ENCODE measurements at places on chromosomes 2 and 18.

DNA sequence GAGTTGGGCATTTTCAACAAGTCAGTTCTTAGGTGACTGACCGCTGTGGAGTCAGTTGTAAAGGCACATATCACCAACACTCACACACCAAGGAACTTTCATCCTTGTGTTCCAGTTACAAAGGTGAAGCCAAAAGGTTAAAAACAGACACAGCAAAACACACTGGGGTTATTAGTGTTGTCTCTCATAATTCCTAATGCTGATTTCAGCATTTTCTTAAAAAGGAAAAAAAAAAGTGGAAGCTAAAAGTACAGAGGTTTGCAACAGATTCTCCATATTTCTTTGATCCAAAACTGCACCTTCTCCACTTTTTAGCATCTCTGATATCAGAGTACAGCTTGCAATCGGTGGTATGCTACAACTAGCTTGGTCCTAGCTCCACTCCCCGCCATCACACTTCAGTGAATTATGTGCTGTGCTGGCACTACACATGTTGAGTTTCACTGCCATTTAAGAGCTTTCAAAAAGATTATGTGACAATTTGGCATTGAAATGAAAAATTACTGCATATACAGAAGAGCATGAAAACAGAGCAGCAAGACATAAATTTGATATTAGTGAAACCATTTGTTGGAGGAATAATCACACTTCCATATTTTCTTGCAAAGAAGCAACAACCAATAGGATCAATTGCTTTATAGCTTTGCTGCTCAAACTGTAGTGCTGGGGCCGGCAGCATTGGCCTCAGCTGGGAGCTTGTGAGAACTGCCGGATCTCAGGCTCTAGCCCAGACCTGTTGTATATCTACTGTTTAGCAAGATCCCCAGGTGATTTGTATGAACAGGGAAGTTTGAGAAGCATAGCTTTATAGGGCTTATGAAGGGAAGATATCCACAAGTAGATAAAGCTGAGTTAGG, 62.3 kb upstream of the DAPL1 start:
- DNase-seq, result no peak

DNA sequence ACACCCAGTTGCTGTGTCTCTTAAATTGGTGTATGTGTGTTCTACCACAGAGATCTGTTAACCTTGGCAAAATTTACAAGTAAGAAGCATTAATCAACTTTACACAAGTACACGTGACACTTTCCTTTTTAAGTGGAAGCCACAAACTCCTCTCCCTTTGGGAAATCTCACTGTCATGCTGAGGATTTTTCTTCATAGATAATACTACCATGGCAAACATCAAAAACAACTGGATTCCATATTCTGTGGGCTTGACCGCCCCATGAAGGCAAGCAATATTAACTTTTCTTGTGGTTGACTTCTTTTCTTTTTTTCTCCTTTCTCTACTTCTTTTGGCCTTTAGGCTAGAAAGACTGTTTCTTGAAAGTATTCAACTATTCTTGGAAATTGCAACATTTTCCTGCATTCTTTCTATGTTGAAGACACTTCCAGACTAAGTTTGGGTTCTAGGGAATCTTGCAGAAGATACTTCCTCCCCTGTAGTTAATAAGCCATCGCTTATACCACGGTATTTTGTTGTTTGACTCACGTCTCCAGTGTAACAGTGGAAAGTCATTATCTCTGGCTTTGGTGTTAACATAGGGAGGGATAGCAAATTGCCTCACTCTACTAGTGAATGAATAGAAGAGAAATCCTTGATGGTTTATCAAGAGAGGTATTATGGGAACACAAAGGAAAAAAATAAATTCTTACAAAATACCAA, 79.5 kb downstream of the SLC8A1 start:
- no peak for DNase-seq

- DNase-seq, result no peak
These were observed 40.6 kb downstream of the GCKR start for GRCh38 chr2:27537287-27537686.

- DNase-seq, result no peak
These were observed 89.6 kb downstream of the INSIG2 start for GRCh38 chr2:118177884-118178283.

- no peak for DNase-seq
These were observed 122.1 kb downstream of the ACAA2 start for GRCh38 chr18:49691177-49691608.

DNA sequence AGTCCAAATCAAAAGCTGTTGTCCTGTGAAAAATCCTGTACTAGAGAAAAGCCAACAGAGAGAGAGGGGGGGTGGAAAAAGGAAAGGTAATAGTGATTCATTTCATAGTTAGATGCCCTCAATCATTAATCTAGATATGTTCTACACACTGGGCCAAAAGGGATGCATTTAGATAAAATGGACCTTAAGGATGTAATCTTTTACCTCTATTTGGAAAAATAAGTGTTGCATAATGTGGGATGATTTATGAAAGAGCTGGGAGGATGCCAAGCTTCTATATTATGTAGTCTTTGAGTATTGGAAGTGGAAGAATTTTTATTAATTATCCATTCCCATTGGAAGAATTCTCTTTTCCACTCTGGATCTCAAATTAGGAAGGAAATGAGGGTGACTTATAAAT, 480.5 kb upstream of the ZEB2 start:
- no peak for DNase-seq

GRCh38 chr18:26419746-26420145, 128.6 kb downstream of the KCTD1 start:
- no peak for DNase-seq

- no peak for DNase-seq
These were observed 8.6 kb upstream of the CRYBA2 start for GRCh38 chr2:219001577-219002394.

DNA sequence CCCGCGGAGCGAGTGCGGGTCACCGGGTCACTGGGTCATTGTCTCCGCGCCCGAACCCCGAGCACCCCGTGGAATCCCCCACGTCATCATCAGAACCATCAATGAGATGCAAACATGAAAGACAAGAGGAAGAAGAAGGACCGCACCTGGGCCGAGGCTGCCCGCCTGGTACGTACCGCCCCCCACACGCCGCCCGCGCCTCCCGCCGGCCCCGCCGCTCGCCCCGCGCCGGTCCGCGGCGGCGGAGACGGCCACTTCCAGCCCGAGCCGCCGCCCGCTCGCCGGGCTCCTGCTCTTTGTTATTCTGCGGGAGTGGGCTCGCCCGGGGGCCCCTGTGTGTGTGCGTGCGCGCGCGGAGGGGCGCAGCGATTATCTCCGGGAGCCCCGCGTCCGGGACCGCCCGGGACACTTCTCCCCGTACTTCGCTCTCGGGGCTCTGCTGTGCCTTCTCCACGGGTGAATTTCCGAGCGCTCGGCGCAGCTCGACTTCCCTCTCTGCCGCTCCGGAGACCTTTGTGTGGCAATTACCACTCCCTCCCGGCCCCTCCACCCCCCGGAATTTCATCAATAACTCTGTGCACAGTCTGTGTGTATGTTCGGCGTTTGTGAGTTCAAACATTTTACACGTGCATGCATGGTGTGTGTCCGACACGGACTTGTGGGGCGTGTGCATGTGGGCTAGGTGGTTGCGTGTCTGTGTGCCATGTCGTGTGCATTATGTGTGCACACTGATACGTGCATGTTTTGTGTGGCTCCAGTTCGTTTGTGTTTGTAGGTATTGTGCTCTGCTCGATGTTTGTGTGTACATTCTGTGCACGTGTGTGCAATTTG, 714 bp downstream of the ASXL3 start:
- DNase-seq, result no peak

GRCh38 chr2:8528863-8529262, 153.0 kb upstream of the ID2 start:
- DNase-seq, result no peak

GRCh38 chr2:205775097-205775877, 93.0 kb downstream of the NRP2 start:
- DNase-seq, result no peak

GRCh38 chr18:50356036-50356945, 18.6 kb upstream of the SKA1 start:
- no peak for DNase-seq

GRCh38 chr18:74124642-74125041, 23.0 kb downstream of the FBXO15 start:
- DNase-seq, result no peak

GRCh38 chr2:224146356-224147160, 107.5 kb upstream of the SERPINE2 start:
- no peak for DNase-seq

GRCh38 chr2:127514485-127514884, 11.8 kb downstream of the IWS1 start:
- DNase-seq, result no peak

DNA sequence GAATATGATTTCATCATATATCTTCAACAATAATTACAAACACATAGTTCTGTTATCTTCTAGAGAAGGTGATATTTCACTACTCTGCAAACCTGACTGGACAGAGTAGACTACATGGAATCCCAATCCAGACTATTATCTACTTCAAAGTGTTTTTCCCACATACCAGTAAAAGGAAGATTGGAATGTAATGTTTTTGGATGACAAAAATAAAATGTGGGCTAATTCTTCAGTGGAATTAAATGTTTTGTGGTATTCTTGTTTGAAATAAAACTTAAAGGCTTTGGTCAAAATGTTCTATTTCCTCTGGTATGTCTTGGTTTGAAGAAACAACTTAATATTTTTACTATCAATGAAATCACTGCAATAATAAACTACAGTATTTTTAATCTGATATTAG, 22.1 kb downstream of the COL5A2 start:
- no peak for DNase-seq

DNA sequence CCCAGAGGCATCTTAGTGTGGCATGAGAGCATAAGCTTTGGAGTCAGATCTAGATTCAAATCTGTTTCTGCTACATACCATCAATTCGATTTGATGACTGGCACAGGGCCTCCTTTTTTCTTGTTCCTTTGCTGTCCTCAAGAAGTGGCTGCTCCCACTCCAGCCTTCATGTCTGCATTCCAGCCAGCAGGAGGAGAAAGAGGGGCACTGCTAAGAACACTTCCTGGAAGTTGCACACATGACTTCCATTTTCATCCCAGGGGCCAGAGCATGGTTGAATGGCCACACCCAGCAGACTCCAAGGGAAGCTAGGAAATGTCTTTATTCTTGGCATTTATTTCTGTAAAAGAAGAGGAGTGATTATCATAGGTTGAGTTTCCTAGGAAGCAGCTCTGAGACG, 50.4 kb downstream of the EML6 start:
- DNase-seq, result no peak
